ENCODE measurements at places on chromosomes 4 and X.

GRCh38 chrX:53305219-53305995, 24.0 kb upstream of the IQSEC2 start:
- no peak for DNase-seq

- DNase-seq = no peak
Measured at GRCh38 chr4:168724686-168725411, 228.0 kb downstream of the PALLD start.

- no peak for DNase-seq
Measured at GRCh38 chr4:78517050-78517652, 34.4 kb upstream of the ANXA3 start.

DNA sequence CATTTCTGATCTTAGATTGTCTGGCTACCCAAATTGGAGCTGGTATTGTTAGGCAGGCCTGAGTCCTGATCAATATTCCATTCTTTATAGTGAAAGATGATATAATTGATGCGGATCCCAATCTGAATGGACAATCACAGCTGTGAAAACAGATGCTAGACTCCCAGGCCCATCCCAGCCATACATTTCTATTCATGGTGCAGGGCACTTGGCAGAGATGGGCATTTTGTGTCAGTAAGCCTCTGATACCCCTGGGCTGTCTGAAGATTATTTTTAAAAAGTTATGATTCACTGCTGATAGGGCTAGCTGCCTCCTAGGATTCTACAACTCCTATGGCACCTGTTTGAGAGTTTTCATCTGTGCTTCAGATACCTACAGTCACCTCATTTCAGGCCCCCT, 61.2 kb upstream of the TSPAN7 start:
- no peak for DNase-seq

DNA sequence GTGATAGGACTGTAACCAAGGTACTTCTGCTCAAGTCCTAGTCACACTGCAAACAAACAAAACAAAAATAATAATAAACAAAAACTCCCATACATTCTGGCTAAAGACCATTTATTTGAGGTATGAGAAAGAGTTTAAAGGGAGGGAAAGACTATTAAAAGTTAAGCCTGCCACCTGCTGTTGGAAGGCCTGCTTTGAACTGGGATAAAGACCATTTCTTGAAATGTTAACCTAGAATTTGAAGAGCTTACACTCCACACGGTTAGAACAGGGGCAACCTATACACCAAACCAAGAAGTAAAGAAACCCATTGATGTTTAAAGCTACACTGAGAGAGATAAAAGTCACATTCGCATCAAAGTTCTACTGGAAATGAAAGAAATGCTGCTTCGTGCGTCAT, 548.7 kb upstream of the DIPK2B start:
- no peak for DNase-seq

- no peak for DNase-seq
Measured at GRCh38 chr4:6746721-6747293, 30.8 kb downstream of the BLOC1S4 start.

- no peak for DNase-seq
Measured at GRCh38 chr4:145828802-145829485, 109.7 kb downstream of the ZNF827 start.

DNA sequence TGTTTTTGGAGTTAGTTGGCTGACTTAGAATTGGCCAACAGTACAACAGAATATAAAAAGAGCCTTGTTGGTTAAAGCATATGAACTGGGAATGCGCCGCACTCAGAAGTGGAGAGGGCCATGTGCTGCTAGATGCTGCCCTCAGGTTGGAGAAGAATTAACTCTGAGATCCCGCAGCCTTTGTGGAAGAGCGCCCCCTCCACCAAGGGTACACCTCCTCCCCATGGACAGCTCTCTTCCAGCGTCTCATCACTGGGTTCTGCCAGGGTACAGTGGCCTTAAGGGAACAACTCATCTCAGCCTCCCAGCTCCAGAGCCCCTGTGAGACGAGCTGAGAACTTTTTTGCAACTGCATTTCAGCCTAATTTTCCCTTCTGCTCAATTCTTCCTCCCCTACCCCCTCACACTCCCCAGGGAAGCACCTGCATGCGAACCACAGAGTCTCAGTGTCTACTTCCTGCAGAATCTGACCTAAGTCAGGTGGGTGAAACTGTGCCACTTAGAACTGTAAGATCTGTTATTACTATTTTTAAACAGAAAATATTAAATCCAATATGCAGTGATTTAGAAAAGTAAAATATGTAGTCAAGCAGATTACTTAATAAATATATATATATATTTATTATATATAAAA, 380.6 kb downstream of the RAB28 start:
- DNase-seq = no peak
